ENCODE measurements at places on chromosomes 5 and 9. TPM values are rescaled to one million over a fixed set of nuclear protein-coding genes. Genes with fewer than 3 reads are reported as not detected.

GRCh38 chr9:116951588-116952435 lies 264.7 kb downstream of the TRIM32 start:
- H3K4me3 ChIP-seq: no peak overlapping the region
- no peak for DNase-seq
- no peaks in the 10 kb centered on the region for H3K36me3 ChIP-seq
- no peaks in the 10 kb centered on the region for H3K4me1 ChIP-seq
- H3K27ac ChIP-seq: no peak overlapping the region

GRCh38 chr5:8633259-8633658 lies 764.3 kb downstream of the MTRR start:
- H3K27me3 ChIP-seq: no peaks in the 10 kb centered on the region
- no peak overlapping the region for H3K4me3 ChIP-seq
- no peak overlapping the region for H3K27ac ChIP-seq
- no peaks in the 10 kb centered on the region for H3K36me3 ChIP-seq
- H3K4me1 ChIP-seq: no peaks in the 10 kb centered on the region

DNA sequence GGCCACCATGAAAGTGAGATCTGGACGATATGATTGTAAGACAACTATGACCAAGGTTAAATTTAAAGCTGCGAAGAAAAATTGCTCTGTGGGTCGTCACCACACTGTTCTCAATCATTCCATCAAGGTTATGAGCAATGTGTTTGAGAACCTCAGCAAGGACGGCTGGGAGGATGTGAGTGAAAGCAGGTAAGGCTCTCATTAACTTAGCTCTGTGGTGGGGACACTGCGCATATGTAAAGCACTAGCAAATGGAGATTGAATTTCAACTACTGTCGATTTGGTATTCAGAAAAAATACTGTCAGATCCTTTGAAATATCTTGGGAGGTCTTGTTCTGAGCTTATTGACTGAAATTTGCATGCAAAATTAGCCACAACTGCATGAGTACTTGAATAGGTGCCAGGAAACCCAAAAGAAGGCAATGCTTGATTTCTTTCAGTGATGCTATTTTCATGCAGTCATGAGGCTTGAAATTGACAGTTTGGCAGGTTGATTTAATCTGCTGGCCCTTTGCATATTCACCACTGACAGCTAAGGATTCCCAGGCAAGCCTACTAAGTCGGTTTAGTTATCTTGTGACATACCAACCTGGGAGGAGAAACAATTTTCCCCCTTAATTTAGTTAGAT lies 183.9 kb upstream of the SH3GL2 start:
- no peak for DNase-seq
- H3K4me3 ChIP-seq: no peak overlapping the region
- H3K27me3 ChIP-seq: no peaks in the 10 kb centered on the region
- no peak overlapping the region for H3K27ac ChIP-seq

DNA sequence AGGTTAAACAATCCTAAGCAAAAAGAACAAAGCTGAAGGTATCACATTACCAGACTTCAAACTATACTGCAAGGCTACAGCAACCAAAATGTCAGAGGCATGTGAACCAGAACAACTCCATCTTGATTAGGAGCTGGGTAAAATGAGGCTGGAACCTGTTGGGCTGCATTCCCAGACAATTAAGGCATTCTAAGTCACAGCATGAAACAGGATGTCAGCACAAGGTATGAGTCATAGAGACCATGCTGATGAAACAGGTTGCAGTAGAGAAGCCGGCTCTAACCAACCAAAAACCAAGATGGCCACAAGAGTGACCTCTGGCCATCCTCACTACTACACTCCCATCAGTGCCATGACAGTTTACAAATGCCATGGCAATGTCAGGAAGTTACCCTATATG lies 252.0 kb downstream of the RASEF start:
- no peak overlapping the region for H3K27ac ChIP-seq
- DNase-seq: no peak
- H3K4me1 ChIP-seq: no peaks in the 10 kb centered on the region
- H3K36me3 ChIP-seq: no peaks in the 10 kb centered on the region
- no peak overlapping the region for H3K4me3 ChIP-seq
- no peaks in the 10 kb centered on the region for H3K27me3 ChIP-seq

DNA sequence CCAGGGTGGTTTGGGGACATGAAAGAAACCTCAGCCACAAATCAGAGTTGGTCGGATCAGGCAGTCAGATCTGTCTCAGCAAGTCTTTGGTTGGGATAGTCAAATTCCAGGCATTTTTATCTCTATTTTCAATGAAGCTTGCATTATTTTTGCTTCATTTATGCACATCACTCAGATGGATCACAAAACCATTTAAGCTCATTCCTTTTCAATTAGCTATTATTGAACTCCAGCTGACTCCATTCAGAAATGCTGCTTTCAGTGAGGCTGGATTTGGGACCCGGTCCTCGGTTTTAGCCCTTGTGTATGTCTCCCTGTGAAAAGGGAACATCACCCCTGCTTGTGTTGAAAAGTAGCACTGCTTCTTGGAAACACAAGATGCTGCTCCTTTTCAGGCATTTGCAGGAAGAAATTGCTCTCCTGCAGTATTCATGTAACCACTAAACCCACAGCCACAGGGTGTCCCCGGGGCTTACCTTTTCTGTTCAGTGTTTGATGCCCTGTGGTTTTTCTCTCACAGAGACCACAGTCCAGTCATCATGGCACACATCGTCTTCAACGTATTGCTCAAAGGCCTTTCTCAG lies 232.9 kb downstream of the NFIB start:
- H3K4me1 ChIP-seq: no peaks in the 10 kb centered on the region
- no peaks in the 10 kb centered on the region for H3K27me3 ChIP-seq
- DNase-seq: no peak

DNA sequence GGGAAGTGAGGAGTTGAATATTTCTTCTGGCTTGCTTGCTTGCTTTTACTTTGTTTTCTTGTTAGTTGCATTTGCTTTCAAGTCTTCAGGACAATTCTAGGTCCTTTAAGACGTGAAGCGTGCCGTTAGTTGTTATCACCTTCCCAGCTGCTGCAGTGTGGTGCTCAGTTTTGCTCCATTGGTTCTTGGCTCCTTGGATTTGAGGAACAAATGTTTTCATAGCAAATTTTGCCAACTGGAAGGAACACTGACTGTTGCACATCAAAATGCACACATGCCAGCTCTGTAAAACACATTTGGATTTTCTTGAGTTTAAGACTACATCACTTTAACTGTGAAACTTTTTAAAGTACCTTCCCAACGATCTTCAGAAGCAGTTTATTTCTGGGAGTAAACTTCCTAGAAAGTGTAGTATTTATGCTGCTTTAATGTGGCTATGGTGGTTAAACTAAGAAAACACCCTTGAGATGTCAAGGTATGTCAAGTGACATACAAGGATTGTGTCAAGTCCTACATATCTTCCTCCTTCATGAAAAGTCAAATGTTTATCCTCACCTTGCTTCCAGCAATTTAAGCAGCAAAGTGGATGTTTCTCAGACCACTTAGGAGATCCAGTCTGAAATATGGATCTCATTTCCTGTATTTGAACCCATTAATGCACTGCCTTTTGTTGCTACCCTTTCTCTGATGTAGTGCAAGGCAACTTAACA lies 24.9 kb downstream of the MOCS2 start:
- H3K4me1 ChIP-seq: no peaks in the 10 kb centered on the region
- no peak overlapping the region for H3K4me3 ChIP-seq
- DNase-seq: no peak
- H3K36me3 ChIP-seq: peaks cover 40% of the 10 kb centered on the region
- no peak overlapping the region for H3K27ac ChIP-seq
- H3K27me3 ChIP-seq: no peaks in the 10 kb centered on the region

DNA sequence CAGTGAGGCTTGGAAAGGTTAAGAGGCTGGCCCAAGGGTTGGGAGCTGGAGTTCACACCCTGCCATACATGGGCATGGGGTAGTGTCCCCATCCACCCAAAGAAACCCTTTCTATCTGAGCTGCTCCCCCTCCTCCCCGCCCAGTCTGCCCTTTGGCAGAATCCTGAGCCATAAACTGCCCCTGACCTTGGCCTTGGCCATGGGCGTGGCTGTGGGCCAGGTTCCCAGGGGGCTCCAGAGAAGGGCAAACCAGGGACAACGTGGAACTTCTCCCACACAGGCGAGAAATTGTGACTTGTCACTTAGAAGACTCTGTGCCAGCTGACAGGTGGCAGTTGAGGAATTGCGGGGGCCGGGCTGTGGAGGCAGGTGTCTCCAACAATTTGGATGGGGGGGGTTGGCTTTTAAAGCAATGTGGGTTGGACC lies 4.8 kb downstream of the FAM78A start:
- H3K27me3 ChIP-seq: peaks cover 3% of the 10 kb centered on the region
- H3K4me3 ChIP-seq: no peak overlapping the region
- H3K36me3 ChIP-seq: no peaks in the 10 kb centered on the region
- DNase-seq: no peak

- no peak within 1 kb of the TSS for H3K27ac ChIP-seq
- H3K4me1 ChIP-seq: peaks cover 33% of the 10 kb centered on the region
- no peaks in the 10 kb centered on the region for H3K36me3 ChIP-seq
- H3K27me3 ChIP-seq: no peaks in the 10 kb centered on the region
- DNase-seq: no peak
- peak within 1 kb of the TSS; percentile 31 for H3K4me3 ChIP-seq
Observed at GRCh38 chr5:173327948-173328843, at the start of gene STC2. Gene STC2, minus strand, starts transcription at chr5:173328414. Its CDS starts 221 bp downstream, at chr5:173328193.

GRCh38 chr9:36040271-36040925 lies 3.7 kb downstream of the RECK start:
- H3K4me1 ChIP-seq: peaks cover 15% of the 10 kb centered on the region
- no peak overlapping the region for H3K4me3 ChIP-seq
- DNase-seq: no peak
- H3K27me3 ChIP-seq: no peaks in the 10 kb centered on the region
- H3K27ac ChIP-seq: no peak overlapping the region

DNA sequence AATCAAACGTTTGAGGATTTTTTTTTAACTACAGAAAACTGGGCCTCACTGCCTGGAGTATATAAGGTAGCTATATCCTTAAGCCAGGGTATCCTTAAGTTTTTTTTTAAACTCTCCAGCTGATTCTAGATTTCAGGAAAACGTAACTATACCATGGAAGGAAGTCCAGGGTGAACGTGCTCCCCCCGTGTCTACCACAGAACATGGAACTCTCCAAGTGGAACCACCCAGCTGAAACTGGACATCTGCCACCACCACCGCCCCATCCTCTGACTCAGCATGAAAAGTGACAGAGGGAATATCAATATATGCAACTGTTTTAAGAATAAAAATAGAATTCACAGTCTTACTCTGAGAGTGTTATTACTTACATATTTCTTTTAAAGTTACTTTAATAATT lies 61.3 kb downstream of the DROSHA start:
- H3K4me3 ChIP-seq: no peak overlapping the region
- H3K27me3 ChIP-seq: no peaks in the 10 kb centered on the region
- no peak for DNase-seq
- H3K4me1 ChIP-seq: no peaks in the 10 kb centered on the region
- H3K27ac ChIP-seq: no peak overlapping the region

DNA sequence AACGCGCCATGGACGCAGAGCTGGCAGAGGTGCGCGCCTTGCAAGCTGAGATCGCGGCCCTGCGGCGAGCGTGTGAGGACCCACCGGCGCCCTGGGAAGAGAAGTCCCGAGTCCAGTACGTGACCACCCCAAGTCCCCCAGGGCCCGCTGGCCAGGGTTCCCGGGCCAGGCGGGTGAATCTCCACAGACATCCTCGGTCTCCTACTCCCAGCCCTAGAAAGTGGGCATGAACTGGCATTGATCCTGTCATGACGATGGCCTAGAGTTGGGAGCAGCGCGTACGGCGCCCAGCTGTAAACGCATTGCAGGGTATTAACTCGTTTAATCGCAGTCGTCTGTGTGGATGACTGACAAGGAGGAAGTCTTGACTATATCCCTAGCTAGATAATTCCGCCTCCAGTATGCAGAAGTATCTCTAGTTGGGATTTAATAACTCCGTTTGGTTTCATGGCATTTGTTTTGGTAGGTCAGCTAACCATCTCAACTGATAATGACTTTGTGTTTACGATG lies 293 bp downstream of the CENPP start:
- H3K27me3 ChIP-seq: no peaks in the 10 kb centered on the region
- peaks cover 15% of the 10 kb centered on the region for H3K4me1 ChIP-seq
- H3K4me3 ChIP-seq: peak overlapping the region; percentile 84
- DNase-seq: no peak

DNA sequence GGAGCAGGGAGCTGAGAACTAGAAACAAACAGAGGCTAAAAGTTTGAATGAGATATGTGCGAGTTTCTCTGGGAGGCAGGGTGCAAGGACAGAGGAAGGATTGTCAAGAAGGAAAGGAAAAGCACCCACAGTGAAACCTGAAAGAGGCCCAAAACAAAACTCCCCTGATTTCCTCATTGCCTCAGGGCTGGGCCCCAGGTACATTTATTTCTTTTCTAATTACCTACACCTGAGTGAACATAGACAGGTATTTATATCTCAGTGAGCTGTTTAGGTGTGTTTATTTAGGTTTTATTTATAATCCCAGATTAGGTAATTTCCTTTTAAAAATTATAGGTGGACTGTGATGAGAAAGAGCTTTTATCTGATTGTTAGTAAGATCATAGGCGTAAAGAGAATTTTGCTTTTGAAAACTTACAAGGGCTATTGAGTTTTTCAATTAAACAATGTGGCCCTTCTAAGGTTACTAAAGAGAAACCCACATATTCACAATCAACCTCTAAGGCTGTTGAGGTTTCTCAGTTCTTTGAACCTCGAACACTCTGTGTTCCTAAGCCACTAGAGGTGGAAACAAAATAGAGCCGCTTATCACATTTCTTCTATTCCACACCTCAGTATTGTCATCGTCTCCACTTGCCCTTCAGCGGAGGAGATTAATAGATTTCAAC lies 344.8 kb downstream of the ZNF608 start:
- H3K4me1 ChIP-seq: no peaks in the 10 kb centered on the region
- no peak overlapping the region for H3K27ac ChIP-seq
- H3K36me3 ChIP-seq: no peaks in the 10 kb centered on the region

DNA sequence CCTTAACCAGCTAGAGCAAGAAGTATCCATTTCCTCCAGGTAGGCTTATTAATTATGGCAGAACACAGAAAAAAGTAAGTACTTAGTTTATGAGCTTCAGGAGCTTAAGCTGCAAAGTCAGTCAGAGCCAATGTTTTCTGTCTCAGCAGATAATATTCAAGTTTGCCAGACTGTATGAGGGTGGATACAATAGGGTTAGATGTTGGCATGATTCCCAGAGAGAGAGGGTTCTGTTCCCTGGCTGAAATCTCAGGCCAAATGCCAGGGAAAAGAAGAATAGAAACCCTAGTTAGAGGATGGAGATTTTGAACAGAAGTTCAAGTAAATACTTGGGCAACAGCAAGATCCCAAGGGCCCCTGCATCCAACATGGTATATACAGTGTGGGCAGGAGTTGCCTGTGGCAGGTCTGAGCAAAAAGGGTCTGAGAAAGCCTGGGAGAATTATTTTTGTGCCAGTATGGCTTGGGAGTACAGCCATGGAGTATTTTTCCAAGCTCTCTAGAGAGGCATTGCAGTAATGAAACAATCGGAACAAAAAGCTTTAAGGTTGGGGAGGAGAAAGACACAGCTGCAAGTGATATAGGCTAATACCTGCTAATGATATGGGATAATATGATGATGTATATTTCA lies 31.0 kb upstream of the ISOC1 start:
- no peak for DNase-seq
- H3K36me3 ChIP-seq: no peaks in the 10 kb centered on the region
- H3K27me3 ChIP-seq: no peaks in the 10 kb centered on the region
- no peak overlapping the region for H3K27ac ChIP-seq
- H3K4me1 ChIP-seq: no peaks in the 10 kb centered on the region

ACTBL2 gene
- total RNA-seq: not detected

F12 gene
- 6.0 TPM for total RNA-seq

FBLL1 gene
- total RNA-seq: 1.9 TPM

PCDHGB2 gene
- 1.7 TPM for total RNA-seq

SEPTIN8 gene
- 59.3 TPM for total RNA-seq

IL17B gene
- not detected for total RNA-seq

OBP2A gene
- total RNA-seq: not detected

PRR16 gene
- total RNA-seq: 2.9 TPM

Measured in Peyer's patch (tissue), 4 donors.